ENCODE measurements at places on chromosomes 12 and 14.
A peak's percentile ranks its signal among the peaks of the same experiment; 100 is the strongest.

DNA sequence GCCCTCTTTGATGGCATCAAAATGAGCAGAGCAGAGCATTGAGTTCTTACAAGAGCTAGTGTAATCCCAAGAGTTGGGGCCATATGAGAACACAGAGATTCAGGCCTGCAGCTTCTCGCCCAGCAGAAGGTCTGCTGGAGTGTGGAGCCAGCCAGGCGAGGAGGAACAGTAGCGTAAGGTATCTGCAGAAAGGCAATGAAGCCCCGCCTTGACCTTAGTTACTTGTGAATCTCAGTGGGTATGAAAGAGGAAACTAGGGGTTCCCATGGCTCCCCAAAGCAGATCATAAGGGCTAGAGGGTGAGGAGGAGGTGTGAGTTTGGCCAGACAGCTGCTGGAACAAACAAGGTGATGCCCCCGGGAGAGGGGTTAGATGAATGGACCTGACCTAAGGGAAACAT, 49.4 kb downstream of the SLC8A3 start:
- no peak for DNase-seq

- no peak for DNase-seq
Observed at GRCh38 chr12:77814386-77814785, 16.3 kb upstream of the NAV3 start.

- DNase-seq = no peak
Observed at GRCh38 chr12:124419292-124420040, 124.6 kb downstream of the RFLNA start.

- no peak for DNase-seq
Observed at GRCh38 chr14:64693810-64694165, 10.4 kb upstream of the PLEKHG3 start.

DNA sequence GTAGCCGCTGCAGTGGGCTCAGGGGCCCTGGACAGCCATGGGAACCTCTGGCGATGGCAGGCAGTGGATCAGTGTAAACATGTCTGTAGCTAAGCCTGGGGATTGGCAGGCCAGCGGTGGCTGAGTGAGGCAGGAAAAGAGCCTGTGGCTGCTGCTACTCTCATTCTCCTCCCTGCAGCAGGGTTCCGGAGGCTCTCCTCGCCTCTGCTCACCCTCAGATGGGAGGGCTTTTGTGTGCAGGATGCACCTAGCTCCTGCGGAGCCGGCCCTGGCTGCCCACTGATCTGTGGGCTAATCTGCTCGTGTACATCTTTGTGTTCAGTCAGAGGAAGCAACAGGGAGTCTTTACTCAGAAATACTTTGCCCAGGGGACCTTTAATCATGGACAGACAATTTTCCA, 59.5 kb downstream of the GALNT8 start:
- DNase-seq = no peak

DNA sequence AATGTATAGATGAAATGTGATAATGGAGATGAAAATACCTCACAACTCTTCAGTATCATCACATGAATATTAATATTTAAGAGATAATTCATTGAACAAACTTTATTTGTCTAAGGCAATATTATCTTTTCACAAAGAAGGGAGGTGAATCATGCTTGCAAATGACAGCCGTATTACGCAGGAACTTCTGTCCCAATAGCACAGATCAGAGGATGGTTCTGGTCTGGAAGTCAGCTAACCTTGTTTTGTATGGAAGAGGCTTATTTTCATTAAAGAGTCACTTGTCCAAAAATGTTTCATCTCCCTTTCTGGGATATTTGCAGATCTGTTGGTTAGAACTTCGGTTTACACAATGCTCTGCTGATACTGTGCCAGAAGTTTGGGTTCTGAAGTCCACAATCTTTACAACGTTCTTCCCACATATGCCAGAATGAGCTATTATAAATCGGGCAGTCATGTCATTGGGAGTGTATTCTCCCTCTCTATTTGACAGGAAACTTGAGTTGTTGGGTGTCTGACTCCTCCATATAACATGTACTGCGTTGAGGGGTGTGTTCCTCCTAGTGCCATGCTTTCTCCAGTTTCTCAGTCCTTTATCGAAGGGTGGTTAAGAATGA, 29.8 kb downstream of the YY1 start:
- no peak for DNase-seq

- peak; percentile 52 for DNase-seq
Observed at GRCh38 chr12:5439371-5439771, 7.5 kb downstream of the NTF3 start.

DNA sequence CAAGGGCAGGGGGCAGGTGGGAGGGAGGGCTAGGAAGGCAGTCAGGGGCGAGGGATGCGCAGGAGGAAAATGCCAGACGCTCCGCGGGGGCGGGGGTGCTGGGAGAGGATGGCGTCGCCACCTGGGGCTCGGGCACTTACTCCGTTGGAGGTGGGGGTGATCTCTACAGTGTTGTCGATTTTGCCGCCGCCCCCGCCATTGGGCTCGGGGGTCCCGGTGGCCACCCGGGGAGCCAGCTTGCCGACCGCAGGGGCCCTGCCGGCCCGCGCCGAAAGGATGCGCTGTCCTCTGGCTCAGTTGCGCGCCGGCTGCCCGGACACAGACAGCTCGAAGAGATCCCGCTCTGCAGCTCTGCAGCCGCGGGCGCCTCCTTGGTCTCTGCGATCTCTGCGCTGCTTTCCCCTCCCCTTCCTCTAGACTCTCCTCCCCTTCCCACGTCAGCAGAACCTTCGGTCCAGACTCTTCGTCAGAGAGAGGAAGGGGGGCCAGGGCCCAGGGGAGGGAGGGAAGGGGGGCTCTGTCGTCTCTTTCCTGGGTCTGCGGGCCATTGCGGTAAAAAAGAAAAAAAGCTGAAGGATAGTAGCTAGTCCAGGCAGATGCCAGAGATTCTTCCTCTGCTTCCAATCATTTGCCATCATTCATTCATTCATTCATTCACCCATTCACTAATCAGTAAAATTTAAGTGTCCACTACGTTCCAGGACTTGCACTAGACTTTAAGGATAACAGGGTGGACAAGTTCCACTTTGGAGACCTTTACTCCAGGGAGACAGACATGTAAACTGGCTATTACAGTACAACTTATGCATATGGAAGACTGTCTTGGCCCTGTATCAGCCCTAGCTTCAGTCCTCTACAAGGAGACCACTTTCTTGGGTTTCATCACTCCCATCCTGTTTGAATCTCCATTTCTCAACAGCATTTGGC, at the start of gene SLC22A17:
SLC22A17 (minus strand) TSS at position 382 of the 927 bp plus-strand sequence.
- DNase-seq = peak; percentile 91

DNA sequence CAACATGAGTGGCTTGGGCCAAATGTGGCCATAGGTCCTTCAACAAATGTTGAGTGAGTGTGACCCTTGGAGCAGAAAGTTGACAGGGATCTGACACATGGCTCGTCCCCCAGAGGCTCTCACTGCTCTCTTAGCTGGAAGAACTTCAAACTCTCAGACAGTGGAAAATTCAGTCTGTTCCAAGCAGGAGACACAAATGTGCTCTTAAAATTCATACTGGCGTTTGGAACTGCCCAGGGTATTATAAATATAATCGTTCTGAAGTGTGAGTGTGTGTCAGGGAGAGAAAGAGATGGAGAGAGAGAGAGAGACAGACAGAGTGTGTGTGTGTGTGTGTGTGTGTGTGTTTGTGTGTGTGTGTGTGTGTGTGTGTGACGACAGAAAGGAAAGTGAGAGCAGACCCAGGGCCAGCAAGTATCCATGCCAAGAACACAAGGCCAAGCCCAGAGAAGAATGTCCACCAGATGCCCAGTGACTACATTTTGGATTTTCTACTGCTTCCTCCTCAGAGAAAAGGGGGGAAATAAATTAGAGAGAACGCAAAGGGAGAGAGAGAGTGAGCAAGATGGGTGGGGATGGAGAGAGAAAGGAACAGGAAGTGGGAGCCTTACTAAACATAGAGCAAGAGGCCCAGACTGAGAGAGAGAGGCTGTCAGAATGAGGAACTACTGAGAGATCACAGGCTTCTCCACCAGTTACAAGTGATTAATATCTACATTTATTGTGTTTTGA, 193.6 kb upstream of the NUDT4 start:
- peak; percentile 46 for DNase-seq

DNA sequence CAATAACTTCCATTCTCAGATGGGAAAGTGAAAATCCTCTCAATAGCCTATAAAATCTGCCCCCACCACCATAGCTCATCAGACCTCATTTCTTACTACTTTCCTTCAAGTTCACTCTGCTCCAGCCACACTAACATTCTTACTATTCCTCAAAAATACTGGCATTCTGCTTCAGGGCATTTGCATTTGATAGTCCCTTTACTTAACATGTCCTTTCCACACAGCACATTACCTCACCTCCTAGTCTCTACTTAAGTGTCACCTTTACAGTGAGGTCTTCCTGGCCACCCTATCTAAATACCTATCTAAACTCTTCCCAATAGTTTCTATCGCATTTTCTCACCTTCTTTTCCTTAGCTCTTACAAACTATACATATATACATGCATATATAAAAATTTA, 6.8 kb downstream of the EML5 start:
- no peak for DNase-seq

GRCh38 chr14:64074961-64075612, 219.1 kb downstream of the ESR2 start:
- no peak for DNase-seq

DNA sequence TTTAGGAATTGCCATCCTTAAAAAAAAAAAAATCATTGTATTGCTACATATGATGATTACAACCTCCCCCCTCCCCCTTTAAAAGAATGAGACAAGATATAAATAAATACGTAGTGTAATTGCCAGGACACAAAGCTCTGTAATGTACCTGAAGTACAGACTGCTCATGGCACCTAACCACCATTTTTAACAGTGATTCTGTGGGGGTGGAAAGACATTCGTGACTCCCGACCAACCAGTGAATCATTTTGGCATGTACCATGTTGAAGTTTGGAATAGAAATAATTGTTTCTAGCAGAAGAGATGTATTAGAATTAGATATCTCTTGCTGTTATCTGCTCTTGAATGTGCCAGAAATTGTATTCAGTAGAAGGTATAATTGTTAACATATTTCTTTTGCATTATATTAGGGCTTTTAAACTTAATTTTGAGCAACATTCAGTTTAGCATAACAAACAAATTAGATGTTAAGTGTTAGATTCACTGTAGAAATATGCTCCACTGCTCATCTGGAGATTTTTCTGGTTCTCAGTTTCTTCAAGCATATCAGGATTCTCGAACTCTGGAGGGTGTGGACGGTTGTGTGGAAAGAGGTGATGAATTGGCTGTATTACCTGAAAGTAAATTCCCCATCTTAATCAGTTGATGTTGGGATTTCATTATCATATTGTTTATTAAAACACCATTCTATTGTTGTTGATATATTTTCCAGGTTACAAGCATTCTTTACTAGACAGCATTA, 31.1 kb downstream of the FRS2 start:
- peak; percentile 45 for DNase-seq

DNA sequence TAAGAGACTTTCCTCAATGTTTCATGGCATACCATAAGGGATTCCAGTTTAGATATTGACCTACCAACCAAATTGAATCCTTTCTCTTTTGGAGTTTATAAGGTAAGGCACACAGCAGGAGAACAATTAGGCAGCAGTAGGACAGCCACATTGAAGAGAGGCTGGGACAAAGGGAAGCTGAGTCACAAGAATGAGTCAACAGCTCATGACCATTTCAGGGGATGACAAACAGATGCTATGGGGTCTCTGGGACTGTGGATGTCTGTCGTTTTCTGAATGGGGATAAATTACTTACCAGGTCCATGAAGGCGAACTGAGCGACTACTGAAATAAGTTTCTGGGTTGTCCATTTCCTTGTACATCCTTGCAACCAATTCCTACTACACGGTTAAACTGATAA, 48.6 kb upstream of the E2F7 start:
- no peak for DNase-seq

GRCh38 chr12:69719336-69720316, 19.0 kb upstream of the RAB3IP start:
- DNase-seq = no peak

- DNase-seq = no peak
Observed at GRCh38 chr14:35643513-35643912, 109.5 kb downstream of the INSM2 start.

DNA sequence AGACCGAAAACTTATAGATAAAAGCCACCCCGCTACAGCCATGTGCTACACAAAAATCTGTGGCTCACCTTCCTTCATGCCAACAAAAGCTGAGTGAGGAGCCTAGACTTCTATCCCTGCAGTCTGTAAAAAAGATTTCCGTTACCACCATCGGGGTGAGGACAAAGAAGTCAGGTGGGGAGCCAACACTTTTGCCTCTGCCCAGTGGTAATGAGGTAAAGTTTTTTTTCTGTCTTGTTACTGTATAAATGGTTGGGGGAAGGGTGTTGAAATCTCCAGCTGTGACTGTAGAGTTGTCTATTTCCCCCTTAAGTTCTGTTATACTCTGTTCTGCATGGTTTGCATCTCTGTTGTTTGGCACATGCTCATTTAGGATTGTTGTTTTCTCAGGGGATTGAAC, 707.8 kb downstream of the FLRT2 start:
- no peak for DNase-seq

- peak; percentile 80 for DNase-seq
Observed at GRCh38 chr12:19894050-19894449, 454.8 kb downstream of the AEBP2 start.

- DNase-seq = peak; percentile 96
Observed at GRCh38 chr12:49868952-49869815, 26.3 kb upstream of the BCDIN3D start.

DNA sequence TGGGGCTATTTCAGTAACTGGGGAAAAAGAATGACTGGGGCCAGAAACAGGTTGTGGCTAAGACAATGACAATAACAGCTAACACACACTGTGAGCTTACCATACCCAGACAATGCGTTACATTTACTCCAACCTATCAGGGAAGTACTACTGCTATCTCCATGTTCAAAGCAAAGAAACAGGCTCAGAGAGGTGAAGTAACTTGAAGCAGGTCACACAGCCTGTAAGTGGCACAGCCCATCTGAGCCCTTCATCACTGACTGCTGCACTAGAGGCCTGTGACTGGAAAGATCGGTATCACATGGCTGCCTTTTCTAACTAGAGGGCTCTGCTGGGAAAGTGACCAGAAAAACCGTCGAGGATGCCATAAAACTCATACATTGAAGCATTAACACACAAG, 7.9 kb downstream of the GCN1 start:
- DNase-seq = no peak

DNA sequence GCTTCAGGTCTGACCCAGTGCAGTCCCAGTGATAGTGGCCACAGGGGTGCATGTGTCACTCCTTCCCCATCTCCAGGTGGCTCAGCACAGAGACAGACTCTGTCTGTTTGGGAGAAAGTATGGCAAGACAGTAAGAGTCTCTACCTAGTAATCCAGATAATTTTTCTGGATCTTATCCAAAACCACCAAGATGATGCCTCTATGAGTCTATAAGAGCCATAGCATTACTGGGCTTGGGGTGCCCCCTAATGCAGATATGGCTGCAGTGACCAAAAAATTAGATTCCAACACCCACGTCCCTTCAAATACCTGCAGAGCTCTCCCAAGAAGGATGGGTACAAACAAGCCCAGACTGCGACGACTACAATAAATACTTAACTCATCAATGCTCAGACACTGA, 123.8 kb downstream of the GRIP1 start:
- peak; percentile 36 for DNase-seq

DNA sequence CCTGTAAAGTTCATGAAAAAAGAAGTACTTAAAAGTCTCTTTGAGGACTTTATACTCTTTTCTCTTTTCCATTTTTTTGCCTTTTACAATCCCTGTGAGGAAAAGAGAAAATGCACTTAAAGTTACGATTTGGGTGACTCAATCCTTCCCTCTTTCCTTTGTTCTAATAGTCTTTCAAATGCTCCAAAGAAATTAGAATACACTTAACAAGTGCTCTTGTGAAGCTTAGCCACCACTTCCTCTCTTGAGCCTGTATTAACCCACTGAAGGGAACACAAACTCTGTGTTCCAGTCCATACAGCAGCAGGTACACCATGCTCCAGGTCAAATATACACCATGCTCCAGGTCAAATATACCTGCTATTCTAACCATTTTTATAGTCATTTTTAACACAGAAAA, 581.1 kb upstream of the MGAT4C start:
- DNase-seq = no peak
